Cardiac fibroblast (primary cell): ENCODE measurements at places on chromosomes 2 and 18.
A peak's percentile ranks its signal among the peaks of the same experiment; 100 is the strongest.

DNA sequence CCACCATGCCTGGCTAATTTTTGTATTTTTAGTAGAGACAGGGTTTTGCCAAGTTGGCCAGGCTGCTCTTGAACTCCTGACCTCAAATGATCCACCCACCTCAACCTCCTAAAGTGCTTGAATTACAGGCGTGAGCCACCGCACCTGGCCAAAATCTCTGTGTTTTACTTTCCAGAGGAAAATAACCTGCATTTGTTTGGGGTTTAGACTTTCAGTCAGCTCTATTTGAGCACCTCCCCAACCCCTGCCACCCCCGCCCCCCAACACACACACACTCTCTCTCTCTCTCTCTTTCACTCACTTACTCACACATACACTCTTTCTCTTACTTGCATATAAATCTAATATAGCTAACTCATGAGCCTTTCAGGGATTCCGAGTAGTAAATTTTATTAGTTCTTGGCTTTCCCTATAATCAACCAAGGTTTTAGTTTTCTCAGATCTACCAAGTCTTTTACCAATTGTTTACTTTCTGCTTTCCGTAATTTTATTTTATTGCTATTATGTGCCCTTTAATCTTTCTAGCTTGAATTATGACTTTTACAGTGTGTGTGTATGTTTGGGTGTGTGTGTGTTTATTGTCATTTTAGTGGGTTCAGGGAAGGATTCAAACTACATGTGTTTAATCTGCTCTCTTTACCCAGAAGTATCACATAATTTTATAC, 24.5 kb downstream of the MFSD6 start:
- DNase-seq: no peak

- no peak for DNase-seq
Measured at GRCh38 chr2:203693242-203693879, 13.1 kb upstream of the CD28 start.

DNA sequence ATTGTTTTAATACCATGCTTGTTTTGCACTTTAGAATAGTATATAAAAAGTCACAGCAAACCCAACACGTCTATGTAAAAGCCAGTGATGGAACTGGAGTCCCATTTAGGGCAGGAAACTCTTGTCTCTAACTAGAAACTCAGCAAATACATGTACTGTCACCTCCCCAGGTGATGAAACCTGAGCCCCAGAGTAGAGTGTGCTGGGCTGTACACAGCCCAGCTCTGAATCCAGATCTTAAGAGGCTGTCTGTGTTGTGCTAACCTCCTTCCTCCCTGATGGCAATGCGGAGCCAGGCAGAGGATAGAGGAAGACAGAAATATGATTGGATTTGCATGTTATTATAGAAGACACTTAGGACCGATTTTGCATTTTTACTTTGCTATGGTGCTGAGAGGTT, 317.5 kb upstream of the TRIB2 start:
- DNase-seq: no peak

DNA sequence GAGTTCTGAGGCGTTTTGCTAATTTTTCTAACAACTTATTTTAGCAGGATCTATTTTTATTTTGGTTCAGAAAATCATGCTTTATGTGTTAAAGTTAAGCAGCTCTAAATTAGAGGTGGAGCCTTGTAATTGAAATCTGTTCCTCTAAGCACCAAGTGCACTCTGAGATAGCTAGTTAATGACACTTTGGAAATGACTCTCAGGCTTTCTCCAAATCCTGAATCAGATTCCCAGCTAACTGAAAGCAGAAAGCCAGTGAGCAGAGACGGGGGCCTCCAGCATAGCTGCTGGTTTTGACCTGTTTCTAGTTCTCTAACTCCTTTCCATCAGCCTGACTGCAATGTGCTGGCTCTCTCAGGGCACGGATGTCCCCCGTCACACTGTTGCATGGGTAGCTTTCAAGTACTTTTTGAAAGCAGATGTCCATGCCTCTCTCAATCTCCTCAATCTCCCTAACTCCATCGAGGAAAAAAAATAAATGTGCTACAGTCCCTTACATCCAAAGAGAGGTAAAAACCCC, 326.5 kb downstream of the SATB2 start:
- DNase-seq: no peak

DNA sequence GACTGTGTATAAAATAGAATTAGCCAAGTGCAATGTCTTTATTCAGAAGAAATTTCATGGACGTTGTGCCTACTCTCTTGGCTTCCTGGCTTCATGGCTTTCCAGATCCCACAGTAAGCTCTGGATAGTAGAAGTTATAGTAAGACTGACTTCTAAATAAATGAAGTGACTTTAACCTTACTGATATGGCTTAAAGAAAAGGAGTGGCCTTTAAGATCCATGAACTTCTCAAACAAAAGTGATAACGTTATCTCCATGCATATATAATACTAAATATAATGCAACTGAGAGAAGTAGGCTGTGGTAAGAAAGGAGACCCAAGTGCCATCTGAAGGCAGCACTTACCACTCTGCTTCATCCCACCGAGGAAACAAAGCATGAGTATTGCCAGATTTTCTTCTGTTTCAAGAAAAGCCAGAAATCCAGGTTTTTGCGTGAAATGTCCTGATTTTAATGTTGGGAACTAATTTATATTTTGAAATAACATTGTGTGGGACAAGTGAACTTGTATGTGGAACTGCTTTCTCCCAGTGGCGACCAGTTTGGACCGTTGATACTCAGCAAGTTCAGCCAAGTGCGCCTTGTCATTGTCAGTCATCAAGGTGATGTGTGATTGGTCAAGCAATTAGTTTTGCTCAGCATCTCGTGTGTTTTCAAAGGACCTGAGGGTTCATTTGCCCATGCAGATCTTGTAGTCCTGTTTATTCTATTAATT, 13.9 kb upstream of the IL37 start:
- DNase-seq: no peak

DNA sequence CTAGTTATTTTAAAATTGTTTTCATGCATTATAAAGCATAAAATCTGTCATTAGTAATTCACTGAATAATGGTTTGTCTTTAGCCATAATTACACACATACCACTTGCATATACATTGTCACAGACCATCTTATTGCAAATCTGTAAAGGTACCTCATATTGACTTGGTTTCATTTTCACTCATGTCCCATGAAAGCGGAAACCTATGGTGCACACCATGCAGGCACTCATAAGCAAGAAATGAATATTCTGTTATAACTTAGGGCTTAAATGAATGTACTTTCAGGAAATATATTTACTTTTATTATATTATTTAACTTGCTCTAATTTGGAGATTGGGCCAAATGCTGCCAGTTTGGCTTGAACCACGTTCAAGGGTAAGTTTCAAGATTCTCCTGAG, 29.2 kb upstream of the STK17B start:
- DNase-seq: no peak

- no peak for DNase-seq
Measured at GRCh38 chr2:175399326-175399725, 217.8 kb upstream of the ATP5MC3 start.

DNA sequence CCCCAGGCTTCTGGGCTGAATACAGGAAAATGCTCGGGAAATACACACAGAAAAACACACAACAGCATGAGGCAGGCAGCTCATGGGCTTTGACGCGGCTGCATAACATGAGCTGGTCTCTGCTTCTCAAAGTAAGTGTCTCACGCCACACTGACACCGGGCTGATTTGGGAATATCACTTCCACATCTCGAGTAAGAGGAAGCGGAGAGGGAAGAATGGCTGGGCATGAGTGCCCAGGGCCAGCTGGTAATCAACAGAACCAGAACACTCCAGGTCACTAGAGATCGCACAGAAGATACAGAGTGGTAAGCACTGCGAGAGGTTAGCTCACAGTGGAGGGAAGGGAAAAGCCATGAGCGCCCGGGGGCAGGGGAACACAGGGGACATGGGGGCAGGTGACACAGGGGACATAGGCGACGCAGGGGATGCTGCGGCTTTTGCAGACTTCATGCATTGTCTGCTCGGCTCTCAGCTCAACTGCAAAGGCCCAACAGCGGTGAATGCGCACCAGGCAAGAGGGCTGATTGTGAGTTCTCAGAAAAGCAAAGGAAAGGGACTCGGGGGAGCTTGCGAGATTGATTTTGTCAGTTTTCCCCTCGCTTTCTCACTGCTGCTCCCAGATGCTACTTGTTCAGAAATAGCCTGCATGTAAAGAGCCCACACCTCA, 141.4 kb downstream of the MBP start:
- DNase-seq: no peak

DNA sequence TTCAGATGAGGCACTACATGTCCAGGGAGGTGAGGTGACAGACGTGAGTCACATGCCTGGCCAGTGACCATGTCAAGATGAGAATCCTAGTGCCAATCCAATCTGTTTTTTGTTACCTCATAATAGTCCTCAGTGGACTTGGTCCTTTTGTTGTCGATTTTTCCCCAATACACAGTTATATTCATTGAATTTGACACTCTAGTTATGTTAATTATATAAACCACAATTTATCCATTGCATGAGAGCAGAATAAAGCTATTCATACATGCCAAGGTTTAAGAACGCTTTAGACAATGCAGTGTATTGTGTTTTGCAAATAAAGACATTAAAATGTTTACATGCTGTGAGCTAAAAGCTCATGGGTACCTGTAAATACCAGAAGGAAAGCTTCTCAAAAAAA, 21.6 kb upstream of the TMEFF2 start:
- DNase-seq: no peak

GRCh38 chr2:147568109-147568508, 276.7 kb upstream of the ACVR2A start:
- DNase-seq: no peak

DNA sequence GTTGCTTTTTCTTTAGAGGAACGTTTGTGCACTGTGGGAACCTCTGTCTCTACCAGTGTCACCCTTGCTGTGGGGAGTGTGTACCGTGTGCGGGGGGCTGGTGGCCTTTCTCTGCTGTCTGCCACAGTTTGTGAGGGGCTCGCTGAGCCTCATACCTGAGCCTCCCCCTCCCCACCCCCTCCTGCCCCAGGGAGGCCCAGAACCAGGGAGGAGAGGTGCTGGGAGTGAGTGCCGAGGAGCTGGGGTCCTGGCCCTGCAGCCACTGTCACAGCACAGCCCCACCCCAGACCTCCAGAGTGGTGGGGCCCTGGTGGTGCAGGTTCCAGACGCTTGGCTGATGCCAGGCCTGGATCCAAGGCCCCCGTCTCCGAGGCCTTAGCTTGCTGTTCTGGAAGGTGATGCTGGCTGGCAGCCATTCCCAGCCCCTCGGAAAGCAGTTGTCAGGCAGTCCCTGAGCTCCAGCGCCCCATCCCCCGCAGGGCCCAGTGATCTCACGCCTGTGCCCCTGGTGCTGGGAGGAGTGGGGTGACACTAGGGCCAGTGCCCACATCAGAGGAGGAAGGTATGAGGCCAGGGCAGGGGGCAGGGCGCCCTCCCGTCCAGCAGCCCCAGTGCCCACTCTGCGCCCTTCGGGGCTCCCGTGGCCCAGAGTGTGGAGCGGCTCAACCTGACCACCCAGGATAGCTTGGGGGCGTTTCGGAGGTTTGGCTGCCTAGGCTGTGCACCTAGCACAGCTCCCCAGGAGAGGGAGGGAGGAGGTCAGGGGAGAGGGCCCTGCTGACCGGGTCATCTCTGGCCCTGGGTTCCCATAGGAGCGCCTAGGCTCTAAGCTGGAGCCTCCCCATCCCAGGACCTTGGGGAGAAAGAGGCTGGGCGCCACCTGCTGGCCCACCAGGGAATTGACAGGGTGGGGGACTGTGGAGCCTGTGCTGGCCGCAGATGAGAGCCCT, 53.0 kb upstream of the ALPP start:
- peak; percentile 29 for DNase-seq

GRCh38 chr2:30216157-30216556, 15.2 kb upstream of the LBH start:
- peak; percentile 76 for DNase-seq

DNA sequence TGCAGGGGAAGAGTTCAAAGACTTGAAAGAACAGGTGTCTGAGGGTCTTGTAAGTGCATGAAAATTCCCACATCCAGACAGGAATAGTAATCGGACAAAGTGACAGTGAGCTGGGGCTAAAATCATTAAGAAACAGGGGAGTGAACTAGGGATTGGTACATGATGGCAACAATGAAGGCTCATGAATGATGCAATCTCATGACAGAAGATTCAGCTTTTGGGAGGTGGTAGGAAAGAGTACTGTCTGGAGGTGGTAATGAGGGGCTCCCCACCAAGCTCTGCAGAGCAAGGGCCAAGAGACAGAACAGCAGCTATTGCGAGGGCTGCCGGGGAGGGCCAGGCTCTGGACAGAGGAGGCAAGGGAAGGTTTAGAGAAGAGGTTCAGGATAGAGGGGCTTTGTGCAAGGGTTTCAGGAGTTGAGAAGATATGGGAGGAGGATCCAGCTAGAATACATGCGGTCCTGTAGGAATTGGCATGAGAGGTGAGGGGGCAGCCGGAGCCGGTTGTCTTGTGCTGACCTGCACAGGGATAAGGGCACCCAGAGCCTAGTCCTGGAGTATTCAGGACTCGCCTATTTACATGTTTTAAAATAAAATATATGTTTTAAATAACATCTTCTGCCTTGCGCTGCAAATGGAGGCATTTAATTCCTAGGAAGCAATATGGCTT, 31.4 kb downstream of the MAP3K20 start:
- no peak for DNase-seq

DNA sequence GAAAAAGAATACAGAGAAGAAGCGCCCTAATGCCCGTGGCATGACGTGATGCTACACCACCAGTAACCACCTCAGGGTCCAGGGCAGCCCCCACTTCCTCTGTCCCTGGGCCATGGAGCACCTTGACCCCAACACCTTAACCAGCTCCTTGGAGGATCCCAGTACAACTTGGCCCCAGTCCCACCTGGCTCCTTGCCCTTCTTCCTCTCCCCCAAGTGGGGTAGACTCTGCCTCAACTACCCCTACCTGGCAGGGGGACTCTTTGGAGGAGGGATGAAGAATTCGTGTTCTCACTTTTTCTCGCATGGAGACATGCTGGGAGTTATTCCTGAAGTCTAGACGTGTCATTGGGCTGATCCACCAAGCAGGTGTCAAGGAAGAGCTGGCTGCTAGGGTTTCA, 18.9 kb downstream of the TRABD2A start:
- no peak for DNase-seq

GRCh38 chr2:198452327-198452726, 647.9 kb downstream of the PLCL1 start:
- DNase-seq: no peak

GRCh38 chr2:129778584-129778877, 200.9 kb upstream of the RAB6C start:
- no peak for DNase-seq

DNA sequence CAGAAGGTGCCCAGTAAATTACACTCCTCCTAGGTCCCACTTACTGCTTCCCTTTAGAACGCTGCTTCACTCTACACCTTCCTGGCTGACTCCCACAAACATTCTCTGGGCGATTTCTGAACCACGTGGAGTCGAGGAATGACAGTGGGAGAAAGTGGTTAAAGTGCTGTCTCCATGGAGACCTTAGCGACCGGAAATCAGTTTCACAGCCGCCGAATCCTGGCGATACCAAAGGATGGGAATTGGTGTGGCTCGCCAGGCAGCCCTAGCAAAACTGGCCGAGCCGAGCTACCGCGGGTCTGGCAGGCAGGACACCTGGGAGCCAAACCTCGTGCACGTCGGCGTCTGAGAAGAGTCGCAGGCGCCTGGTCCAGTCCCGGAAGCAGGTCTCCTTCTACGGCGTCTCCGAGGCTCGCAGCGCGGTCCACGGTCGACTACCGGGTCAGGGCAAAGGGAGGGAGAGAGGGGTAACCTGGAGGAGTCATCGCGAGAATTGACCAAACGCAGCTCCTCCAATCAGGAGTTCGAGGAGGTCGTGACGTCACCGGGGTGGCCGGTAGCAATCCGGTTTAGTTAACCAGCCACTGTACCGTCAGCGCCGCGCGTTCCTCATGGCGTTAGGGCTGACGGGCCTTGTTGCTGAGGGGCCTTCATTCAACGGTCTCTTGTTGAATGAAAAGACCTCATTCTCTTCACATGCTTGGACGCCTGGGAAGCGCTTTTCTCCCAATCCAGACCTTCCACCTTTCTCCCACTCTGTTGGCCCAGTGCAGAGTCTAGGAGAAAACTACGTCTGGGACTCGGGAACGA, at the start of gene THADA:
Gene THADA, minus strand, starts transcription at position 436 of the 810 bp plus-strand sequence. CDS start 3,646 bp downstream, outside the sequence.
- peak; percentile 99 for DNase-seq
